ENCODE measurements at places on chromosomes 4 and X. TPM values are rescaled to one million over a fixed set of nuclear protein-coding genes. Genes with fewer than 3 reads are reported as not detected.

Gene NR0B1
- total RNA-seq, result not detected

Gene ETFDH
- 9.4 TPM for total RNA-seq

Gene SOX3
- total RNA-seq, result not detected

Gene SSX2
- not detected for total RNA-seq

Gene TRO
- total RNA-seq, result 37.3 TPM

Gene SYNPO2
- 0.79 TPM for total RNA-seq

Gene MAGEC3
- total RNA-seq, result not detected

Gene IGFBP7
- total RNA-seq, result 55.4 TPM

Gene CT45A3
- total RNA-seq, result not detected

Gene C4orf36
- not detected for total RNA-seq

Gene SLC6A14
- total RNA-seq, result not detected

Gene PABPC1L2A
- total RNA-seq, result not detected

Gene KIF4A
- total RNA-seq, result 4.1 TPM

Gene UFSP2
- total RNA-seq, result 36.9 TPM

Gene FOXP3
- not detected for total RNA-seq

Gene OTC
- total RNA-seq, result not detected

Gene TLR2
- under 0.01 TPM for total RNA-seq

Gene HMGB3
- 8.2 TPM for total RNA-seq

Gene SMR3B
- not detected for total RNA-seq

Gene RHOXF2B
- not detected for total RNA-seq

Measured in placental epithelial cell (primary cell).